ENCODE measurements at places on chromosomes 7 and 10. TPM values are rescaled to one million over a fixed set of nuclear protein-coding genes. Genes with fewer than 3 reads are reported as not detected.

MRPS17 gene
- 15.9 TPM for polyA plus RNA-seq

OR13A1 gene
- polyA plus RNA-seq = not detected

DNA sequence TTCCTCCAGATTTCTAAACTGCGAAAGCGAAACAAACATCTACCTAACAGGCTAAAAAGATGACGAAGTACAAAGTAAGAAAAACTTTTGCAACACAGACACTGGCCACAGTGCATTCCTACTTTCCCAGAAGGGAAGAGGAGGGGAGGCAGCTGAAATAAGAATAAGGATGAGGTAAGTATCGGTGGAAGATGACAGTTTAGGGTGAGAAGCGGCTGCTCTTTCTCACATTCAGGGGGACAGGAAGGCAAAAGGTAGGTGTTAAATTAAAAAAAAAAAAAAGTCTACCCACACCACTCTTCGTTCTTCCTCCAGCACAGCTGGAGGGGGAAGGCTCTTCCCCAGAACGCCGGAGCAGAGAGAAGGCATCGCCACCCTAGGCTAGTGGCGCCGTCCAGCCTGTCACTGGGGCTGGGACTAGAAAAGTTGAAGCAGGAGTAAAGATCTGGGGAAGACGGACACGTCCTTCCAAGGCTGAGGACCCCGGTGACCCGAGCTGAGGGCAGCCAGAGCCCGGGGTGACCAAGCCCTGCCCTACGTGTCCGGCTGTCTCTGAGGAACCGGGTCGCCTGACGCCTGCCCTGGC is 846 bp downstream of the DNAJC1 start:
- peak overlapping the region; percentile 93 for H3K4me3 ChIP-seq
- peaks cover 6% of the 10 kb centered on the region for H3K27me3 ChIP-seq
- H3K27ac ChIP-seq = peak overlapping the region; percentile 84
- peaks cover 20% of the 10 kb centered on the region for H3K4me1 ChIP-seq

GRCh38 chr10:48307711-48308018 is 1.2 kb downstream of the MAPK8 start:
- H3K27me3 ChIP-seq = no peaks in the 10 kb centered on the region
- no peak for DNase-seq
- H3K4me1 ChIP-seq = peaks cover 30% of the 10 kb centered on the region
- peak overlapping the region; percentile 95 for H3K4me3 ChIP-seq

DNA sequence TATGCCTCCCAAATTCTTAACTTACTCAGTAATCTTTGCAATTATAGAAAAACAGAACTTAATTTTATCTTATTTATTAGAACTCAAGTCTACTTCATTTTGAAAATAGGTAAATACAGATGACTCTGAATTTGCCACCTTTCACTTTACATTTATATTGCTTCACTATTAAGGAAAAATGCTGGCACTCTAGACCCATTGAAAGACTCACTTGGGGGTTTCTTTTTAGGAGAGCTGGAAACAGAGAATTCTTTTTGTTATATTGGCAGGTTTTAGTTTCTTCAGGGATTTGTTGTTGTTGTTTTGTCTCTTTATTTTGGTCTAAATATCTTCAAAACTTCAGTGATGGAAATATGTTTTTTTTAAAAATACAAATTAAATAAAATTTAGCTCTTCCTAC is 111.1 kb downstream of the RUNDC3B start:
- no peak overlapping the region for H3K27ac ChIP-seq
- no peaks in the 10 kb centered on the region for H3K36me3 ChIP-seq
- no peak overlapping the region for H3K4me3 ChIP-seq
- H3K4me1 ChIP-seq = no peaks in the 10 kb centered on the region
- H3K27me3 ChIP-seq = no peaks in the 10 kb centered on the region
- DNase-seq = no peak

GRCh38 chr10:104928734-104929133 is 287.6 kb downstream of the SORCS3 start:
- no peaks in the 10 kb centered on the region for H3K4me1 ChIP-seq
- H3K36me3 ChIP-seq = no peaks in the 10 kb centered on the region
- H3K4me3 ChIP-seq = no peak overlapping the region
- H3K27ac ChIP-seq = no peak overlapping the region
- DNase-seq = no peak

DNA sequence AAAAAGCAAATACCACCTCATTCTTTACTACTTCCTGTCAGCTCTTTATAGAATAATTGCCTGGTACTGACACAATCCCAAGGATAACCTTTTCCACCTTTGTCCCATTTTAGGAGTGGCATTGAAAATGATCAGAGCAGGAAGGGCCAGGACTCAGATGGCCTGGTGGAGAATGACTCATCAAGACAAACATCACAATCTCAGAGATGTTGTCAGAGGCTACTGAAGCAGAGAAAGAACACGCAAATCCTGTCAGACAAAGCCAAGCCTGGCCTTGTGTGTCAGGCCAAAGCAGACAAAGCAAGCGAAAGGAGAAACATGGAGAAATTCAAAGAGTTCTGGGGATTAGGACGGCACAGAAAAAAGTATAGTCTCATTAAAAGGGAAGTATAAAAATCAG is 40.9 kb downstream of the NSUN6 start:
- H3K4me3 ChIP-seq = no peak overlapping the region
- H3K36me3 ChIP-seq = peaks cover 1% of the 10 kb centered on the region
- no peaks in the 10 kb centered on the region for H3K27me3 ChIP-seq
- DNase-seq = peak; percentile 98
